Thoracic aorta (tissue), 2 donors: ENCODE measurements at places on chromosomes 2 and 18. TPM values are rescaled to one million over a fixed set of nuclear protein-coding genes. Genes with fewer than 3 reads are reported as not detected.

DNA sequence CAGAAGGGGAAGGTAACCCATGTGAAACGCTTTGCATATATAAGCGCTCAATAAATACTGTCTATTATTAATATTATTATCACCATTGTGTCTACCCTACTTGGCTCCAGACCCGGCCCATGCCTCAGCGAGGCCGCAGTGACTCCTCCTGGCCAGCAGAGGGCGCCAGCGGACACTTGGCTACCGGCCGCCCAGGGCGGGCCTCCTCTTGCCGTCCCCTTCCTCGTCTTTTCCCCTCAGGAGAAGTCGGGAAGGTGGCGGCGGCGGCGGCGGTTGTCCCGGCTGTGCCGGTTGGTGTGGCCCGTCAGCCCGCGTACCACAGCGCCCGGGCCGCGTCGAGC lies at the start of gene AGFG1:
Gene AGFG1, plus strand, starts transcription at position 233 of the 341 bp plus-strand sequence. CDS start 266 bp downstream, outside the sequence.
- DNase-seq, result peak; percentile 27

DNA sequence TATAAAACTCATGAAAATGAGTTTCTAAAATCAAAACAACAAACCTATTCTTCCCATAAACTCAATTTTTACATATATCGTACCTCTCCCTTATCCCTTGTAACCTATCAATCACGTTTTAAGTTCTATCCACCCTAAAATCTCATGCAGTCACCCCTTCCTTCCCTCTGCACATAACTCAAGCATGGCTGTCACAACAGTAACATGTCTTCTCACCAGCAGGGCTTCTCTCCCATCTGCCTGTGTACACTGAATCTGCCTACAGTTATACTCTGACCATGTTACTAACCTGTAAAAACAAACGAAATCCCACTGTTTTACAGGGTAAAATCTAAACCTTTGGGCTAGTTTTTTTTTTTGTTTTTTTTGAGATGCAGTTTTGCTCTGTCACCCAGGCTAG lies 68.2 kb downstream of the MAP4K3 start:
- DNase-seq, result no peak

DNA sequence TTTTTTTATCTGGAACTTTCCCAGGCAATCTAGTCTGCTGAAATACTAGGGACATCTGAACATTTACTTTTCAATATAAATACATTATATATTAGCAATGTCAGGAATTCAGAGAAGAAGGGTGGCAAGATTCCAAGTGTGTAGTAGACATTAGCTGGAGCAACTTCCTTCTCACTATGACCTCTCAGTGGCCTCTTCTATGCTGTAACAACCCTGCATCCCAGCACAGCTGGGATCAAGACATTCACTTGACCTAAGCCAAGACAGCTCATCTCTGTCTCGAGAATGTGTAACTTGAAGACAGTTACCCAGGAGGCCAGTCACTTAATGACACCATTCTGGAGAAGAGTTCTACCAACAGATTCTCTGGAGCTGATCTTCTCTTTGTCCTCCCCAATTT lies 61.7 kb upstream of the RALBP1 start:
- DNase-seq, result no peak

DNA sequence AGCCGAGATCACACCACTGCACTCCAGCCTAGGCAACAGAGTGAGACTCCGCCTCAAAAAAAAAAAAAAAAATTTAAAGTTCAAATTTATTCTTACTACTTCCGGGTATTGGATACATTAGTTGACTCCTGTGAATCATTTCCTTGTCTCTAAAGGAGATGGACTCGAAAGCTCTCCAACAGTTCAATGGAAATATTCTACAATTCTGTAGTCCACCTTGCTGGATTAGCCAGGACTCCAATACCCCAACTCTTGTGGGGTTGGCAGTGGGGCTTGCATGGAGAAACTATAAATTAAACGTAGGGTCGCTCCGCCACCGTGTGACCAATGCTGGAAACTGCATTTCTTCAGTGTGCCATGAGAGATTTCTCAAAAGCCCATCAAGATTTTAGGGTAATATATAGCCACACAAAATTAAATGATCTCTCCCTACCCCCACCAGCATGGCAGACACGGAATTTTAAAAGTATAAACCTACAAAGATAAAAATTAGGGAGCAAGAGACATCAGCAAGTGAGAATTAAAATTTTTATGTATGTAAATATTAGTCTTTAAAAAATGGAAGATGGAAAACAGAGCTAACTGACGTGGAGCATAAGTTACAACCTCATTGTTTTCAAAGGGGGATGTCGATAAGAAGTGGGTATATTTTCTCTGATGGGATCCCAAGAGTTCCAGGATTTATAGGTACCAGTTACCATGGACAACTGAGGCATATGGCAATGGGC lies 27.8 kb upstream of the GAREM2 start:
- DNase-seq, result peak; percentile 9

FASTKD2 gene
- 21.9 TPM for total RNA-seq

DNA sequence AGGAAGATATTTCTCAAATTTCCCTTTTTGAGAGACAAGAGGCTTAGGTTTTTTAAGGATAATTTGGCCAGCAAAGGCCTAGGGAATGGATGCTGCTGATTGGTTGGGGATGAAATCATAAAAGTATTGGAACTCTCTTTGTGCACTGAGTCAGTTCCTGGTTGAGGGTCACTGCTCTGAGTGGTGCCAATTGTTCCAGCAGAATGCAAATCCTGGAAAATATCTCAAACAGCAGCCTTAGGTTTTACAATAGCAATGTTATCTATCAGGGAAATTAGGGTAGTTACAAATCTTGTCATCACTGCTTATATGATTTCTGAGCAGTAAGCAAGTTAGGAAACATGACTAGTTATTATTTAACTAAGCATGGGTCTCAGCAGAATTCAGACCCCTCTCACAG lies 96.2 kb downstream of the RAD51AP2 start:
- no peak for DNase-seq

GRCh38 chr2:46493971-46494250 lies 14.5 kb downstream of the TMEM247 start:
- no peak for DNase-seq

DNA sequence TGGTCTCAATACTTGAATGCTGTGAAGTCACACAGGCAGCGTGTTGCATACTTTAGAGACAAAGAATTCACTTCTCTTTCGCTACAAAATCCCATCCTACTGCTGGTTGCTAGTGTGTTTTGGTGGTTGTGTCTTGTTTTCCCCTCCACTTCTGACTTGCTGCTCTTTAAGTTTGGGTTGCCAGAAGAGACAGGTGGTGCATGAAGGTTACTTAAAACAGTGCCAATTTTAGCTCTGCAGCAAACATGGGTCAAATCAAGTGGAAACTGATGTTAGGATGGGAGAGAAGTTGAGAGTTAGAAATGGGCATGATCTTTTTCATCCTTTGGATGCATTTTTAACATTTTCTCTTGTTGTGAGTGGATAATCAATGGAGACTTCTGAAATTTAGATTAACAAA lies 136.2 kb upstream of the KCNH7 start:
- no peak for DNase-seq

GRCh38 chr2:236008857-236009256 lies 159.3 kb downstream of the GBX2 start:
- no peak for DNase-seq

EML6 gene
- 0.81 TPM for total RNA-seq

LYG1 gene
- total RNA-seq, result 5.8 TPM

GRCh38 chr2:179107737-179108136 lies 57.8 kb upstream of the CCDC141 start:
- no peak for DNase-seq

- no peak for DNase-seq
Observed at GRCh38 chr2:174830561-174830960, 66.3 kb upstream of the CHRNA1 start.

GRCh38 chr2:119025762-119026351 lies 83.9 kb downstream of the MARCO start:
- DNase-seq, result no peak

DNA sequence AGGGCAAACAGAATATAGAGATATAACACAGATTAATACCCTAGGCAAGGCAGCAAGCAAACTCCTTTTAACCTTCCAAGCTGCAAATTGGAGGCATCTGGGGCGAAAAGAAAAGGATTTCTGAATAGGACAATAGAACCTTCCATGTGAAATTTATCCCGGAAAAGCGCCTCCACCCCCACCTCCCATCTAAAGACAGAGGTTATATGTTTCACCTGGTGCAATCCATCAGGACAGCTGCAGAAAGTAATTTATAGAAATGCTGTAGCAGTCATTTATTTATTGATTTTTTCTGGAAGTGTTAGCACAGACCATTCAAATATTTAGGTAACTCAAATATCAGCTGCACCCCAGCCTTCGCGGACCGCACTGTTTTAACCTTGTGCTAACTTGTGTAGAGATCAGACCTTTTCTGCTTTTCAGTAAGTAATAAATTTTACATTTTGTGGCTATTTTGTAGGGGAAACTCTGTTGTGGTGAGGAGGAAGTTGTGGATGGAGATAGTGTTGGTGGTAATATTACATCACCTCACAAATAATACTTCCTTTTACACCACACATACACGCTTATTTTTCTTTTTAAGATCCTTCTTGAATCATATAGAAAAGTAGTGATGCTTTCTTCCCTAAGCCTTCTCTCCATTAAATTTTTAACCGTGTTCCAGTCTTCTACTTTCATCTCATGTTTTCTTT lies 919.3 kb upstream of the CDH2 start:
- DNase-seq, result no peak

DNA sequence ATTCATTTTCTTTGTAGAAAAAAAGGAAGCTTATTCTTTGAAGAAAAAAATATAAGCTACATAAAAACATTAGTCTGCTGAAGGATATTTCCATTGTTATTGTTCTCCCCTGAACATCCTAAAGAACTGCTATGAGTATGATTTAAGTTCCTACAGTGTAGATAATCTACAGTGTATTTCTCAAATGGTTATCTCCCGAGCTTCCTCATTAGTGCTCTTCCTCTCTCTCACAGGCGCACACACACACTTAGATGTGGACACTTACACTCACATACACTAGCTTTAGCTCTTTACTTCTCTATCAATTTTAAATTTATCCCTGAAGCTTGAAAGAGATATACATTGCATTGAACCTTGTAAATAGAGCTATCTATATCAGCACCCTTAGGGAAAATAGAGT lies 681.0 kb downstream of the KCNJ3 start:
- DNase-seq, result no peak

DNA sequence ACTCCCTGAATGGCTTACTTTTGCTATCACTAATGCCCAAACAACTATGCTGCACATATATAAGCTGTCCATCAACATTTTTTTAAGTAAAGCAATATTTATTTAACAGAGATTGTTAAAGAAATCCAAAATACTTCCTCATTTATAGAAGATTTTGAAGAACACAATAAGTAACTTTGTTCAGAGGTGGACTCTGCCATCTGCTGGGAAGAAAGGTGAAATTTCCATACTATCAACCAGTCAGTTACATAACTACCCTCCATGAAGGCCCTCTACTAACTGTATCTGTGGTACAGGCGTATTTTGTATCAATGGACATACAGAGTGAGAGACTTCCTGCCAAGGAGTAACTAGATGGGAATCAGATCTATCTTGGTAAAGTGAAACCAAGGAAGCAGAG lies 106.0 kb downstream of the DTNB start:
- no peak for DNase-seq

ID2 gene
- 198 TPM for total RNA-seq

GRCh38 chr18:12403601-12404506 lies 3.9 kb upstream of the PRELID3A start:
- DNase-seq, result no peak

GRCh38 chr2:96138179-96139145 lies at the start of gene ASTL:
Gene ASTL (minus strand): TSS chr2:96138502. CDS start chr2:96138436, 66 bp downstream.
- DNase-seq, result no peak

RAB6D gene
- not detected for total RNA-seq

GRCh38 chr2:53210538-53210937 lies 557.1 kb upstream of the CHAC2 start:
- DNase-seq, result no peak

DNA sequence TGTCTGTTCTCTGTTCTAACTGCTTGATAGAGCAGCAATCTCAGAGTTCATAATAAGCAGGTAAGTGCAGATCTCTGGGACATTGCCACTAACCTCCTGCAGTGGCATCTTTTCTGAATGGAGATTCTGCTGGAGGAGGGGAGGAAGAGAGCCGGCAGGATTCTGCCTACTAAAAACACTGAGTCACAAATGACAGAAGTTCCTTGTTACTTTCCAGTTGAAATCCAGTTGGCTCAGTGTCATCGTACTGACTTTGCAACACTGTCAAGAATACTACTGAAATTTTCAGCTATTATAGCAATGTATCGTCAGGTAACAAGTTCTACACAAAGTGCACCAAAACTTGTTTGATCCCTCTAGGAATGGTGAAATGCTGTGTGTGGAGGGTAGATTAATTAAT lies 79.6 kb upstream of the ST6GAL2 start:
- no peak for DNase-seq

DNA sequence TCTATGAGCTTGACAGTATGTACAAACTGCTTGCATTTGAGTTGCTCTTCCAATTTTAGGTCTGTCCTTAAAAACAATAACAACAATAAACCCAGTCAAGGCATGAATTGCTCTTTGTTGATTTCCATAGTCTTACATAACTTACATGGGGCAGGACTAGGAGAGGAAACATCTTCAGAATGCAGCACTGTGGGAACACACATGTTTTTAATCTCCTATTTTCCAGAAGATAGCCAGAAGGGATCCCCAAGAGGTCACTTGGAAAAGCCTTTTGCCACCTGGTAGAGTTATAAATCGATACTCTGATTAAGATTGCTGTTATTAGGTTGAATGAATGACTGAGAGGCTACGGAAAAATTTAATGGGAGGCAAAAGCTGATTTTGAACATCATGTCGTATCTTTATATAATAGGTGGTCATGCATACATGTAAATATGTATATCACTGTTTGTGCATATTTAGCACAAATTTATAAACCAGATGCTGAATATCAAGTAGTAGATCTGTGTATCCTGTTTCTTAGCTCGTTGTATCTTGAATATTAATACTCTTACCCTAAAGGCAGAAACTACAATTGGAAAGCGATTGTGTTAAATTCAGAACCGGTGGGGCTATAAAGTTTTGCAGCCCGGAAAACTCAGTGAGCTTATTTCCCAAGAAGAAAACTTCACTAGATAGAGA lies 479.4 kb upstream of the TCF4 start:
- DNase-seq, result no peak

- no peak for DNase-seq
Observed at GRCh38 chr2:135820003-135820618, 16.9 kb downstream of the LCT start.

- DNase-seq, result no peak
Observed at GRCh38 chr2:120231974-120232635, 8.9 kb upstream of the TMEM185B start.

- DNase-seq, result no peak
Observed at GRCh38 chr2:222495388-222495787, 71.0 kb downstream of the SGPP2 start.
